ENCODE measurements at places on chromosomes 3 and 15. TPM values are rescaled to one million over a fixed set of nuclear protein-coding genes. Genes with fewer than 3 reads are reported as not detected.

- no peak for DNase-seq
Observed at GRCh38 chr3:111944372-111944771, 34.5 kb upstream of the ABHD10 start.

GRCh38 chr3:158909870-158910269 lies 108.0 kb downstream of the MFSD1 start:
- DNase-seq = no peak

DNA sequence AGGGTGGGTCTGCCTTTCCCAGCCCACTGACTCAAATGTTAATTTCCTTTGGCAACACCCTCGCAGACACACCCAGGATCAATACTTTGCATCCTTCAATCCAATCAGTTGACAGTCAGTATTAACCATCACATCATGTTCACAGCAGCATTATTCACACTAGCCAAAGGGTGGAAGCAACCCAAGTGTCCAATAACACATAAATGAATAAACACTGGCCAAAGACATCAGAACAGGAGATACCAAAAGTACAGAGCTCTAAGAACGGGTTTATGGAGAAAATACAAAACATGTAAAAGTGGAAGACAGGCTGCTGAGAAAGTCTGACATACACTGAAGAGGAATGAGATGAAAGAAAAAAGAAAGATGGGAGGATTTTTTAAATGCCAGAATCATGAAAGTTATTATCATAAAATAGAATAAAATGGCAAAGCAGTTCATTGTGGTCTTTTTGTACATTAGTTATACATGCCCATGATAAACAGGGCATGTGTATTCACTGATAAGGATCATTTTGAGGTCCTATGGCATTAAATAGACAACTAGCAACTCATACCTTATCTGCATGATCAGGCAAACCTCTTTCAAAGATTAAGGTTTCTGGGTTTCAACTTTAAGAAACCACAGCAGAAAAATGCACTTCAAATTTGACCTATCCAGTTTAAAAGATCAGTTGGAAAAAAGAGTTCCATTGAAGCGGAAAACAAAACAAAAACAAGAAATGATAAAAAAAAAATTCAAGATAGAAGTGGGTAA lies 22.9 kb downstream of the DNAAF4 start:
- DNase-seq = no peak

DNA sequence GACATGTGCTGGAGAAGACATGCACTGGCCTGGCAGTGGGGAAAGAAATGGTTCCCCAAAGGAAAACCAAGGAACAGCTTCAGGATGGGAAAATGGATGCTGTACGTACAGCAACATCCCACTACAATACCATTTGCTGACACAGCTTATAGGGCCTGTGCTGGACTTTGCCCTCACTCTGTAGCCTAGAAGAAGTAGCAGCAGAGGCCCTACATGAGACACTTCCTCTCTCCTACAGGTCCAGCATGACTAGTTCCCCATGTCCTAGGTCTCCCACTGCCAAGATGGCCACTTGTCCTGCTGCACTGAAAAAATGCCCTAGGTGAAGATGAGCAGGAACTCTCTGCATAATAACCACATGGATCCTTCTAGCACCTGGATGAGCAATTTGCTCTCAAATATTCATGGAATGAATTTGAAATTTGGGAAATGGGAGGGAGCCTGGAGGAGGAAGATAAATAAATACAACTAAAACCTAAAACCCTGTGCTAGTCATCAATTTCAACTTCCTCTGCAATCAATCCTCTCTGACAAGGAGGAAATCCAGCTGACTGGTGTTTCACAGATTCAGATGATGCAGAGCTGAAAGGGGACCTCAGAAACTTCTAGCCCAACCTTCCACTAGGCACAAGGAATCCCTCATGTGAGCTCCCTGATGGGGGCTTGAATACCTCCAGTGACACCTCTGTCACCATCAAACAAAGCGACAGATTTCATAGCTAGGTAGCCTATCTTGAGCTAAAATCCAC lies 514.3 kb upstream of the PPP2R3A start:
- no peak for DNase-seq

DNA sequence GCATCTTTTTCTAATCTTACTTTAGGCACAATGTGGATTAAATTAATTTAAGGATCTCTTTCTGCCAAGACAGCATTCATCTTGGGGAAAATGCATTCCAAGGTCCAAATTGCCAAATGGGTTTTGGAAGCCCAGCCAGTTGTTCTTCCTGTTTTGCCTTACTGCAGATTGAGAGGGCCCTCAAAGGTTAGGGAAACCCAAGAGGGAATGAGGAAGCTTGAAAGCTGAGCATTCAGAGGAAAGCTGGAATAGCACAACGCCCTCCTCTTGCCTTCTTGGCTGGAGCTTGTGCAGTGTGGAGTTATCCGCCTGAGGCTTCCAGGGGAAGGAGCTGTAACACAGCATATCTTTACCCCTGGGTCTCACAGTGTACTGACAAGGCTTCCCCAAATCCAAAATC lies 18.2 kb upstream of the SACM1L start:
- DNase-seq = peak; percentile 33

- no peak for DNase-seq
Observed at GRCh38 chr3:480070-480469, 283.5 kb downstream of the CHL1 start.

GRCh38 chr15:89714775-89715174 lies 24.2 kb downstream of the WDR93 start:
- no peak for DNase-seq

DNA sequence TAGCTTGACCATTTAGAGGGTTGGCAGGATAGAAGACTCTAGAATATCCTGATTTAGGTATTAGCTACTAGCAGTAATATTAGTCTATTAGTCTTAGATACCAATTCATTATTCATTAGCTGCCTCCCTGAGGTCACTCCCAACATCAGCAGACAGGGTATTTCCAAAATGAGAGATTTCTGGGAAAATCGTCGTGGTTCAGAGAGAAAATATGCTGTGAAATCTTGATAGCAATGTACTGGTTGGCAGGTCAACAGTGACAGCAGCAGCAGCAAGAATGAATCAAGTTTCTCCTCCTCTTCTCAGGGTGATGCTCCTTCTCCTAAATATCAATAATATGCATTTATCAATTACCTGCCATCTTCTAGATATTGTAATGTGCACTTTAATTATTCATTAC lies 41.3 kb upstream of the ROBO1 start:
- no peak for DNase-seq

- DNase-seq = no peak
Observed at GRCh38 chr15:32743411-32744140, 25.8 kb downstream of the GREM1 start.

DNA sequence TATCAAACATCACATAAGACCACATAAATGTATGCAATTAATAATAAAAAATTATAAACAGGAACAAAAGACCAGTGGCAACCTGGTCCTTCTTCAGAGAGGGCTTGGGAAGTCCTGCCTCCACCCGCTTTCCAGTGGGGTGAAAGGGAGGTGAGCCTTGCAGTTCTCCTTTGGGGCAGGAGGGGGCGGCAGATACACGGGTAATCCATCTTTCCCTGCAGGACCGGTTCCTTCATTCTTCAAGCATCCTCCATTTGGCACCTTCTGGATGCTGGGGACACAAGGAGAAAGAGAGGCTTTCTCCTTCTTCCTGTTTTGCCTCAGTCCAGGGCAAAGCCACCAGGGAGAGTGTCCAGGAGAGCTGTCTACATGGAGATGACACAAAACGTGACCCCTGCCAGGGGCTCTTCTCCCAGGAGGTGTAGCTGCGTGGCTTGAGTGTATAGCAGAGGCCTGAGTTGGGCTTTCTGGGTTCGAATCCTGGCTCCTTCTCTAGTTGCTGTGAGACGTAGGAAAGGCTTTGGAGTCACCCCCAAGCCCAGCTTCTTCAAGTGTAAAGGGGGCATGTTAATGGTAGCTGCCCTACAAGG lies 23.2 kb downstream of the RPLP1 start:
- DNase-seq = peak; percentile 89

- no peak for DNase-seq
Observed at GRCh38 chr3:126170073-126170777, 10.2 kb downstream of the ALDH1L1 start.

DNA sequence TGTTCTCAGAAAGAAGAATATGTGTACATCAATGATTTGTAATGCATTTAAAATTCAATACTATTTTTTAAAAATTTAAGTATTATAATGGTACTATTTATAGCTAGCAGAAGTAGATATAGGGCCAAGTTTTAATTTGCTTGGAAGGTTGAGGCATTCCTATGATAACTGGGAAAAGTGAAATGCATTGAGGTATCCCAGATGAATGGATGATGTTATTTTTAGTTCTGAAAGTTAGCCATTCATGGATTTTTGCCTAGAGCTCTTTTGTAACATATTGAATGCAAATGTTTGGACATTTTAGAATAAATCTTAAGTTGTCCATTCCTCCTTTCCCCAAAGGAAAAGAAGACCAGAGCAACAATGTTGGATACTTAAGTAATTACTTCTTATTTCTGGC lies 47.6 kb downstream of the GAP43 start:
- DNase-seq = no peak

- peak; percentile 2 for DNase-seq
Observed at GRCh38 chr3:57140894-57141293, 24.3 kb downstream of the IL17RD start.

DNA sequence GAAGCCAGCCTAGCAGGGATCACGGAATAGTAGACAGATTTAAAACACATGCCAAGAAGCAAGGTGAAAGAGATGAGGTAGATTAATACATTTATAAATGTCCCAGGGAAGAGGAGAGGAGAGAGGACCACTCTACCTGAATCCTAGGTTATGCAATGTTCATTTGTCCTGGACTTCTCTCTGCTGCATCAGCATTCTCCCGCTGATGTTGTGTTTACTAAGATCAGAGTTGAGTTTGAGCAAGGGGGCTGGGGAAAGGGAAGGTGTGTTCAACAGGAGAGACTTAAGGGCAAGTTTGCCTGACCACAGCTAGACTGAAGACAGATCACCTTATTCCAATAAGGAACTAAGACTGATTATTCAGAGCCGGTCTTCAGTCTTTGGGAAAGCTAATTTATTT lies 1.1 kb upstream of the KPNA1 start:
- no peak for DNase-seq

GRCh38 chr3:45988804-45989203 lies 6.8 kb downstream of the FYCO1 start:
- no peak for DNase-seq

DNA sequence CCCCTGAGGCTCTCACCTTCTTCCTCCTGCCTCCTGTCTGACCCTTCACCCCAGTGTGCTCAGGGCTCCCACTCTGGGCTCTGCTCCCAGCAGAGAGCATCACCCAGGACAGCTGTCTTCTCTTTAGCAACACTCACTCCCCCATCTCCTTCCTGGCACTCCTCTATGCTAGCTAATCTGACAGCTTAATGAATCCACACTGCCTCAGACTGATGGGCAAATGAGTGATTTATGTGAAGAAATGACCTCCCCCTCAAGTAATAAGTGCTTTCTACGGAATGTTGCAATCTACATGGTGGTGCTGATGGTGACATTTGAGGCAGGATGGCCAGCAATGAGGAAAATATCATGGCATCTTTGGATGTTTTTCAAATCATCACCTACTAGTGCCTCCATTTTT lies 83.6 kb downstream of the LSM3 start:
- no peak for DNase-seq

DNA sequence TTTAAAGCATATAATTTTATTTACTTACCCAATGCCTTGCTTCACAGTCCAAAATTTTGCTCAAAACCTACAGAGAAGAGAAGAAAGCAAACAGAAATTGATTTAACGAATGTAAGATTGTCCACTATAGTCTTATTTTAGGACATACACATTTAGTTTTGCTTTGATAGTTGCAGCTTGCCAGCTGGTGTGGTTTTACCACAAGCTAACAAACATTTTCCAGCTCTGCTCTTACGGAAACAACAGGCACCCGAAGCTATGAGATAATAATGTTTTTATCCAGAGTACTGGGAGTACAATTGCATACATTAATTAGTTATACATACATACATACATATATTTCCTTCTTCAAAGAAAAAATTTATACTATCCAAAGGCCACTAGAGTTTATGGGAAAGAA lies 10.4 kb downstream of the BCL6 start:
- DNase-seq = no peak

DNA sequence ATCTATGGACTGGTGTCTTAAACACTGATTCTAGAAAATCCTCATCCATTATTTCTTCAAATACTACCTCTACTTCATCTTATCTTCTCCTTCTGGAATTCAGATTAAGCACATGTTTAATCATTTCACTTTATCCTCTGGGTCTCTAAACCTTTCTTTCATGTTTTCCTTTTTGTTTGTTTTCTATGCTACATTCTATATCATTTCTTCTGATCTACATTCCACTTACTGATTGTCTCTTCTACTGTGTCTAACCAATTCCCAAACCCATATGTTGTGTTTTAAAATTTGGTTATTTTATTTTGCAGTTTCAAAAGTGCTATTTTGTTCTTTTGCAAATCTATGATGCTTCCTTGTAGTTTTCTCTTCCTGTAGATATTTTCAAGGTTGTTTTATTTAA lies 31.7 kb downstream of the CCR4 start:
- DNase-seq = no peak

- peak; percentile 90 for DNase-seq
Observed at GRCh38 chr3:128487813-128488635, 5.0 kb downstream of the GATA2 start.

DNA sequence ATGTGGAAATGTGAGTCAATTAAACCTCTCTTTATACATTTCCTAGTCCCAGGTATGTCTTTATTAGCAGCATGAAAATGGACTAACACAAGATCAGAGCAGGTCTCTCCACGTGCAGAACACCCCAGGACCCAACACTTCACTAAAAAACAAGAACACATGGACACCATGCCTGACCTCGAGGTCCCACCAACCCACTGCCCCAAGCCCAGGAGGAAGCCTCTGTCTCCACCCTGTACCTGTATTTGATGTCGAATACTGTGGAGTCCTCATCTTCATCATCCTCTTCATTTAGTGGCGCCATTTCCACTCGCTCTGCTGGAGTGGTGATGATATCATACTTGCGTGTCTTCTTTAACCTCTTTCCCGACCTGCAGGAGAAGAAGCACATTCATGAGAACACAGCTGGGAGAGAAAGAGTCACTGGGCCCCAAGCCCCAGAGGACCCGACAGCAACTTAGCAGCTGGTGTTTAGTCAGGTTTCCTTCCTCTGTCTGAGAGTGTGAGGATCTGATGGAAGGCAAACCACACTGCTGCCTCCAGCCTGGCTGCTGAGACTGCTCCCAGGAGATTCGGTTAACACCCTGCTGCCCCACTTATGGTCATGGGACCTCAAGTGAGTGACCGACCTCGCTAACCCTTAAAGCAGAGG lies 25.5 kb downstream of the FAM174B start:
- no peak for DNase-seq

DNA sequence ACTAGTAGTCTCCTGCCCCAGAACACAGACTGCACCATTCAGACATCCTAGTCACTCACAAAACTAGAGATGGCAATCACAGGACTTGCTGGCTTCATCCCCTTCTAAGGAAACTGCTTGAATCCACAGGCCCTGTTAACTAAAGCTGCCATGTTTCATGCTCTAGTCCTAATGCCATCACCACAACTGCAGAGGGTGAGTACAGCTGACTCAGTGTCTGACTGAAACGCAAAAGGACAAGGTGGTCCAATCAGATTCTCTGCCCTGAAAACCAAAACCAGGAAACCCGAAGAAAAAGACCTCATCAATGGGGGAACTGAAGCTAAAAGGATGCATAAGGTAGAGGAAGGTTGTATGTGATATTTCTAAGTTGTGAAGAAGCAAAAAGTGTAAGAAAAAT lies 25.2 kb upstream of the TFDP2 start:
- DNase-seq = no peak

TGM4 gene
- total RNA-seq = 1.4 TPM

ECE2 gene
- 1.4 TPM for total RNA-seq

KCNAB1 gene
- 5.7 TPM for total RNA-seq

CFAP91 gene
- 28.3 TPM for total RNA-seq
